ENCODE measurements at places on chromosomes 4 and X. TPM values are rescaled to one million over a fixed set of nuclear protein-coding genes. Genes with fewer than 3 reads are reported as not detected.

DNA sequence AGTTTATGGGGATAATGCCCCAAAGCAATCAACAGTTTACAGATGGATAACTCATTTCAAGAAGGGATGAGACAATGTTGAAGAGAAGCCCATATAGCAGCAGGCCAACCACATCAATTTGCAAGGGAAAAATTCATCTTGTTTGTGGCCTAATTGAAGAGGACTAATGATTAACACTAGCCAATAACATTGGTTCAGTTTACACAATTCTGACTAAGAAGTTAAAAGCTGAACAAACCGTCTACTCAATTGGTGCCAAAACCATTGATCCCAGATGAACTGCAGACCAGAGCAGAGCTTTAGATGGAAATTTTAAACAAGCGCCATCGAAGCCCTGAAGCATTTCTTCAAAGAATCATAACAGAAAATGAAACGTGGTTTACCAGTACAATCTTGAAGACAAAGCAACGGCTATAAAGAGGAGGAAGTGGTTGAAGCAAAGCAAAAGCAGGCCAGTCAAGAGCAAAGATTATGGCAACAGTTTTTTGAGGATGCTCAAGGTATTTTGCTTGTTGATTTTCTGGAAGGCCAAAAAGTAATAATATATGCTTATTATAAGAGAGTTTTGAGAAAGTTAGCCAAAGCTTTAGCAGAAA lies 20.5 kb upstream of the BLTP1 start:
- no peak for DNase-seq

- no peak for DNase-seq
Observed at GRCh38 chrX:3713937-3714434, 537 bp upstream of the PRKX start.

DNA sequence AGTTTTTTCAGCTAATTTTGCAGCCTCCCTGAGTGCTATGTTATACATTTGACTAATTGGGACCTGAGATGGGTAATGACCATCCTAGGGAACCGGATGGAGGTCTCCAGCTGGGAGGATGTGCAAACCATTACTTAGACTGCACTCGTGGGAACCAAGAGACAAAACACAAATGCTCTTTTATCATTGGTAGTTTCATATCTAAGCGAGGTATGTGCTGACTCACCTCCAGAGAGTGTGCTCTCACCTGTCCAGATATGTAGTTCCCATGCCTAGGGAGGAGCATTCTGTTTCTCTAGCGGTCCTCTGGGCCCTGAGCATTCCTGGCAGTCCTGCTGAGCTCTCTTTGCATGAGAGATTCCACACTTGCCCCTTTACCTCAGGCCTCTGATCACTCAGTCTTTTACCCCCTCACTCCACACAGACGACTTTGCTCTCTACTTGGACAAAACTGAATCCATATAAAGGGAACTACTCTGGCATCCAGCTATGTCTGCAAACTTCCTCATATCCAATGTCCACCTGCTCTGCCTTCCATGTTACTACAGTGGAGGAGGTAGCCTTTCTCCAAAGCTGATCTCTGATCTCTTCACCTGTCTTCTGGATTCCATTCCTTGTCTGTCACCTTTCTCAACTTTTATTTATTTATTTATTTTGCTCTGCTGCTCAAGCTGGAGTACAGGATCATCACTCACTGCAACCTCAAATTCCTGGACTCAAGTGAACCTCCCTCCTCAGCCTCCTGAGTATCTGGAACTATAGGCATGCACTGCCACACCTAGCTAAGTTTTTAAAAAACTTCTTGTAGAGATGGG lies 88.4 kb downstream of the LRP2BP start:
- no peak for DNase-seq

GRCh38 chr4:152601156-152601555 lies 65.3 kb upstream of the FBXW7 start:
- DNase-seq = no peak

GRCh38 chr4:183522821-183523220 lies 18.0 kb downstream of the ING2 start:
- no peak for DNase-seq

DNA sequence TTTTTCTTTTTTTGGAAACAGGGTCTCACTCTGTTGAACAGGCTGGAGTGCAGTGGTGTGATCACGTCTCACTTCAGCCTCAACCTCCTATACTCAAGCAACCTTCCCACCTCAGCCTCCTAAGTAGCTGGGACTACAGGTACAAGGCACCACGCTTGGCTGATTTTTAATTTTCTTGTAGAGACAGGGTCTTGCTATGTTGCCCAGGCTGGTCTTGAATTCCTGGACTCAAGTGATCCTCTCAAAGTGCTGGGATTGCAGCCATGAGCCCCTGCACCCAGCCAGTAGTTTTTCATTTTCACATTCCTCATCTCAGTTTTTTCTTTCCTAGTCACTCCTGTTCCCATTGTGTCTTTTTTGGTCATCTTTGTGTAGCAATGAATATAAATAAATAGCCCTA lies 11.1 kb downstream of the USO1 start:
- DNase-seq = no peak

GRCh38 chrX:135927897-135928296 lies 34.4 kb downstream of the SAGE1 start:
- no peak for DNase-seq

DNA sequence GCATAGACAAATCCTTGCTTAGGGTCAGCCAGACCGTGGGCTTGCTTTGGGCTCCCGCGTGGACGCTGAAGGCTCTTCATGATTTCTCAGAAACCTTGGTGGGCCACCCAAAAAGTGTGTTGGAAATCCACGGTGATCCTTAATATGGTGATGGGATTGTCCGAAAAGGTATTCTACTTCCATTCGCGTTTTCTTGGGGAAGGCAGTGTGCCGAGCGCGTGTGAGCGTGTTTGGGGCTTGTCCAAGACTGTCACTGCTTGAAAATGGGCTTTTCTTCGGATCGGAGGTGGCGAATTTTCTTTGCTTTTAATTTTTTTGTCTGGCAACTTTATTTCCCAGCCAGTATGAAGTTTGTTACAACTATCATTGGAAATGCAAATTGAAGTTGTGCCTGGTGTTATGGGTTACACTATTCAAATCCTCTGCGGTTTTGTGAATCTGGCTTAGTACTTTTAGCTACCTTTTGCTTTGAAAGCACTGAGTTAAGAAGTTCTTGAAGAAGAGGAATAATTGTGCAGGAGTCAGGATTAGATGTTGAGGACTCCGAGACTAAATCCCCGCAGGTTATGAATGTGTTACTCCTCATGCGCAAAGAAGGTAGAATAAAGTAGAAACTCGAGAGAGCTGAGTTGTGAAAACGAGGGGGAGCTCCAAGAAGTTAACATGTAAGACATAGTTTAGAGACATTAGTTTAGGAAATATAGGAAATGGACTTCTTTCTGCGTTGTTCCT lies 3.2 kb downstream of the SPRY1 start:
- DNase-seq = peak; percentile 47

- no peak for DNase-seq
Observed at GRCh38 chr4:140726776-140727500, 29.2 kb downstream of the TBC1D9 start.

DNA sequence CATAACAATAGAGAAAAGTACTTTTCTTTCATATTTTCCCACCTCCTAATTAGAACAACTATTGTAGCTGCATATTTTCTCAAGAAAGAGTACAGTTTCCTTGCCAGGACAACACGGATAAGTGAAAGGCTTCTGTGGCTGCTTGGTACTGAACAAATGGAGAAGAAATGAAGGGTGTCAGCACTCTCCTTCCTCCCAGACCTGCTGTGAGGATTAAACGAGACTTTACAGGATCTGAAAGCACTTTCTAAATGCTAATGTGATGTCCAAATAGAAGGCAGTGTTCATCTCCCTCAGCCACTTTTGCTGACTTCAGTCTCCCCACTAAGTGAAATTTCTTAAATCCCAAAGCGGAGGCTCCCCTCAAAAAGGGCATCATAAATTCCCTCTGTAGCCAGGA lies 13.9 kb downstream of the NIPAL1 start:
- DNase-seq = no peak

GRCh38 chrX:150702966-150703694 lies 9.9 kb downstream of the MTMR1 start:
- no peak for DNase-seq

GRCh38 chrX:40912166-40912565 lies 173.1 kb upstream of the USP9X start:
- no peak for DNase-seq

- DNase-seq = no peak
Observed at GRCh38 chr4:81746773-81747172, 275.1 kb upstream of the RASGEF1B start.

DNA sequence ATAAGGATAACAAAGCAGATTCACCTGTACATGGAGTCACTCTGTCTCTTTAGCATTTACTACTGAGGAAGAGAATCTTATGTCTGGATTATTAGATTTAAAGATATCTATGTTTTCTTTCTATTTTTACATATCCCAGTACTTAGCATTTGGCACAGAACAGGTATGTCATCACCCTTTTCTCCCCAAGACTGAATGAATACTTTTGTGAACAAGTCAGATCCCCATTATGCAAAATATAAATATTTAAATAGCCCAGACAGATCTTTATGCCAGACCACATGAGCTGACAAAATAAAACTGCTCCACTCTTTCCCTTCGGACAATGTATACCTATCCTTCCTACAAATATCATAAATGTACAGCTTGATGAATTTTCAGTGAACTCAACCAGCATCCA lies 94.5 kb downstream of the CASK start:
- DNase-seq = no peak

- no peak for DNase-seq
Observed at GRCh38 chrX:111492085-111492484, 19.4 kb upstream of the SERTM2 start.

DNA sequence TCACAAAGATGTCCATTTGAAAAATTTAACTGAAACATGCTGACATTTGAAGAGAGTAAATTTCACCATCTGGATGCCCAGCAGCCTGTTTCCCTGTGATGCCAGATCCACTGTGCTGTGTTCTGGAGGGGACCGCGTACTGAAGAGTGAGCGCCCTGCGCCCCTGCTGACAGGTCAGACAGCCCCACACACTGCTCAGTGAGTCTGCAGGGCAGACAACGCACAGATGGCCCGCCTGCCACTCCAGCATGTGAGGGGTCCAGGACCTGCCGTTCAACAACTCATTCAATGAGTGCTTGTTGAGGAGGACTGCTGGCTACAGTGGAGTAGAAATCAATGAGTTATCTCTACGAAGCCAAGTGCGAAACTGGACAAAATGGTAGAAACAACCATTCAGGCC lies 49.2 kb downstream of the FGFRL1 start:
- DNase-seq = no peak

DNA sequence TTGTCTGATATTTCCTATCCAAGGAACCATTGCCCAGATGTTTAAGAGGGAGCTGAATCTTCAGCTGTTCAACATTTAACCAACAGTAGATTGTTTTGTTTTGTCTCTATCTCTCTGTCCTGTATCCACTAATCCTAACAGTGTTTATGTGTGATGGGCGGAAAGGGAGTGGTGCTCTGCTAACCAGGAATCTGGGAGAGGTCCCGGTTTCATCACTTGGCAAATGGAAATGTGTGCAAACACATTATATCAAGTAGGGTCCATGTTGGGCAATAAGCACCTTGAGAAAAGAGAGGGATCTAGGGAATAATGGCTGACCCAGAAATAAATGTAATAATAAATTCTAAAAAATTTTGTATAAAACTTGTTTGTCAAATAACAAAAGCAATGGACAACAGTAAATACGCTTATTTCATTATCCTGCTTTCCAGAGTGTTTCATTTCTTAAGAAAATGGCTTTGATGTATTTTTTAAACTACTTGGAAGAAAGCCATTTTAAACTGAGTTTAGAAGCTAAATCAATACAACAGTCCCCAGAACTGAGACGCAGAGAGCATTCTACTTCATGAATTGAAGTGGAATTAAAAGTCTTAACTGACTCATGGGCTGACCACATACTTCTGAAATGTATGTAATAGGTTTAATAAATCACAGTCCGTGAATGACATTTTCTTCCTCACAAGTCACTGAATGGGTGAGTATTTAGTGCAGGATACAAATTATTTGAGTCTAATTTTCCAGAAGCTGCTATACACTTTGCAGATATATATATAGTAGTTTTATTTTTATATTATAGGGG lies 55.8 kb downstream of the EMCN start:
- no peak for DNase-seq

GRCh38 chrX:73839152-73839551 lies 276.2 kb downstream of the CHIC1 start:
- no peak for DNase-seq

GRCh38 chr4:103204111-103204510 lies 6.0 kb upstream of the CENPE start:
- DNase-seq = no peak

Gene SPINK2
- not detected for total RNA-seq

Gene ZCCHC18
- 1.1 TPM for total RNA-seq

Gene SLC26A1
- total RNA-seq = 0.36 TPM

Gene OTUD4
- total RNA-seq = 22.8 TPM

Gene NAT8L
- total RNA-seq = under 0.01 TPM

Gene SOWAHB
- under 0.01 TPM for total RNA-seq

Gene DNAAF6
- total RNA-seq = not detected

Gene GPR143
- not detected for total RNA-seq

Gene SSX4B
- not detected for total RNA-seq

Gene HGFAC
- total RNA-seq = not detected

Gene PLXNB3
- 2.7 TPM for total RNA-seq

Gene STBD1
- total RNA-seq = 3.6 TPM
